Breast epithelium (tissue), 4 donors: ENCODE measurements at places on chromosomes 3 and 15. TPM values are rescaled to one million over a fixed set of nuclear protein-coding genes. Genes with fewer than 3 reads are reported as not detected.

HAPLN3 gene
- total RNA-seq, result 3.4 TPM

PARP15 gene
- total RNA-seq, result 2.9 TPM

DNA sequence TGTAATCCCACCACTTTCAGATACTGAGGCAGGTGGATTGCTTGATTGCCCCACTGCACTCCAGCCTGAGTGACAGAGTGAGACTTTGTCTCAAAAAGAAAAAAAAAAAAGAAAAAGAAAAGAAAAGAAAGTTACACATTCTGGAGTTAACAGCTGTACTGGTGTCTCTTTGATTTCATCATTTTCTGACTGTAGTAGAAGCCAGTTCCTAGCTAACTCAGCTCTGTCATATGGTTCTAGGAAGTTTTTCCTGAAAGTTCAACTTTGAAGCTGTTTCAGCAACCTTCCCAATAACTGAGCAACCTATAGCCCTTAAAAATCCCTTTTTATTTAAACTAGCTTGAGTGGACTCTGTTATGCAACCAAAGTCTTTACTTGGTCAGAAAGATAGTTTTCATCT is 104.6 kb upstream of the STRIT1 start:
- no peaks in the 10 kb centered on the region for H3K27me3 ChIP-seq
- no peaks in the 10 kb centered on the region for H3K36me3 ChIP-seq
- DNase-seq, result no peak
- H3K4me1 ChIP-seq, result no peaks in the 10 kb centered on the region

SAMMSON gene
- total RNA-seq, result 0.98 TPM

DNA sequence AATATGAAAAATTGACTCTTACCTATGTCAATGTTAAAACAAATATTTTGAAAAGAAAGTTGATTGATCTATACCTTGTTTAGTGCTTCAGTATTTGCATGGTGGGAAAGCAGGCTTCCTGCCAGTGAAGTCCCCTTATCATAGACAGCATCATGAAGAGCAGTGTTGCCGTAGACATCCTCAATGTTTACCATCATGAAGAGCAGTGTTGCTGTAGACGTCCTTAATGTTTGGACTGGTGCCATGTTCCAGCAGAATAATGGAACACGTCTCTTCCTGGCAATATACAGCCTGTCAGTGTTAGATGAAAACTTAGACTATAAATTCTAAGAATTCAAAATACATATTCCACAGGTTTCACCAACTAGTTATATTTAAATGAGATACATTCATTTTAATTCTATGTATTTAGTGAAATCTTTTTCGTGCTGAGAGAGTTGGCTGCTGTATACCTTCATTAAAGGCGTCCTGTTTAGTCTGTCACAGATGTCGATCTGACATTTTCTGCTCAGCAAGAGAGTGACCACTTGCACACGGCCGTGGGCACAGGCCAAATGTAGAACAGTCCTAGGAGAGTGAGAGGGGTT is 116.8 kb downstream of the LMLN start:
- no peak for DNase-seq
- peaks cover 9% of the 10 kb centered on the region for H3K27me3 ChIP-seq
- no peak overlapping the region for H3K4me3 ChIP-seq
- no peak overlapping the region for H3K27ac ChIP-seq

GRCh38 chr3:170322566-170323269 is 34.8 kb upstream of the SKIL start:
- H3K27me3 ChIP-seq, result no peaks in the 10 kb centered on the region
- no peak overlapping the region for H3K4me3 ChIP-seq
- H3K27ac ChIP-seq, result no peak overlapping the region
- no peaks in the 10 kb centered on the region for H3K36me3 ChIP-seq
- no peak for DNase-seq

MYRIP gene
- 4.8 TPM for total RNA-seq

DNA sequence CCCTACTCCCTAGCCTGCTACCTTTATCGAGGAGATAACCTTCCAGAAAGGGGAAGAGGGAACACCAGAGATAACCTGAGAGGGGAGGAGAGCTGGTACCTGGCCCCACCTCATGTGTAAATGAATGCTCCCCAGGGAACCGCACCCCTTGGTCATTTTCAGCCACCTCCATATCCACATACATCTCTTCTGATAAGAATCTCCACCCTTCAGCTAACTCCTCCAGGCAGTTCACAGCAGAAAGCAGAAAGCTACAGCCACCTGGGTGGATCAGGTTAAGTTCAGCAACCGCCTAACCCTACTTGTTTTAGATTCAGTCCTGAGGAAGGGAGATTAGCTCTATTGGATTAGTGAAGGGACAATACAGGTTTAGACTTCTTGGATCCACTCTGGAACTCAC is 38.0 kb upstream of the TIMP4 start:
- no peak overlapping the region for H3K4me3 ChIP-seq
- DNase-seq, result no peak
- H3K27me3 ChIP-seq, result no peaks in the 10 kb centered on the region
- no peak overlapping the region for H3K27ac ChIP-seq
- no peaks in the 10 kb centered on the region for H3K36me3 ChIP-seq
- no peaks in the 10 kb centered on the region for H3K4me1 ChIP-seq

DNA sequence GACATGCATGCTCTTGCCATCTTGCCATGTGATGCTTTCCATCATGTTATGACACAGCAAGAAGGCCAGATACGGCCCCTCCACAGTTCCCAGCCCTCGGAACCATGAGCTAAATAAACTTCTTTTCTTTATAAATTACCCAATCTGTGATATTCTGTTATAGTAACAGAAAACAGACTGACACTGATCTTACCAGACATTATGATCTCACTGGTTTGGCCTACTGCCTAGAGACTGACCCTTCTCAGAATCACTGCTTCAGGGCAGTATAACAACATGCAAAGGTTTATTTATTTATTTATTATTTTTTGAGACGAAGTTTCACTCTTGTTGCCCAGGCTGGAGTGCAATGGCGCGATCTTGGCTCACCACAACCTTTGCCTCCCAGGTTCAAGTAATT is 14.0 kb downstream of the ZNF619 start:
- no peaks in the 10 kb centered on the region for H3K27me3 ChIP-seq
- H3K4me1 ChIP-seq, result no peaks in the 10 kb centered on the region
- peaks cover 13% of the 10 kb centered on the region for H3K36me3 ChIP-seq
- H3K27ac ChIP-seq, result no peak overlapping the region

DNA sequence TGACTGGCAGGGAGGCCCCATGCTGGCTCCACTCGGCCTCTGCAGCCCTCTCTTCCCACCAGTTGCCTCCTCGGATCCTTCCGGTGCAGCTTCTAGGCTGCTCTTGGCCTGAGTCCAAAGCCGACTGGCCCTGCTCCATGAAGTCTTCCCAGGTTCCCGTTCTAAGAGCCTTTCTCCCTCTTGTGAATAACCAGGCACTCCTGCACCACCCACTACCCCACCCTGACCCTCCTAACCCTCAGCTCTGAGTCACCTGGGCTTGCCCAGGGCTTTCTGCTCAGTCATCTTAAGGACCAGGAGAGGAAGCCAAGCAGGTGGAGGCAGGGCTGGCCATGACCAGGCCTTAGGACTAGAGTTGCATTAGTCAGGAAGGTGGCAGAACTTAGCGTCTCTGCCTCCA is 28.1 kb upstream of the CNBP start:
- no peaks in the 10 kb centered on the region for H3K36me3 ChIP-seq
- peaks cover 6% of the 10 kb centered on the region for H3K4me1 ChIP-seq
- peak overlapping the region; percentile 15 for H3K27ac ChIP-seq
- DNase-seq, result peak; percentile 72
- H3K4me3 ChIP-seq, result no peak overlapping the region

GRCh38 chr3:128969993-128970739 is 23.7 kb downstream of the CFAP92 start:
- H3K4me1 ChIP-seq, result no peaks in the 10 kb centered on the region
- no peak for DNase-seq
- no peak overlapping the region for H3K4me3 ChIP-seq
- no peaks in the 10 kb centered on the region for H3K27me3 ChIP-seq
- no peaks in the 10 kb centered on the region for H3K36me3 ChIP-seq
- H3K27ac ChIP-seq, result no peak overlapping the region

NMNAT3 gene
- 9.2 TPM for total RNA-seq

DNA sequence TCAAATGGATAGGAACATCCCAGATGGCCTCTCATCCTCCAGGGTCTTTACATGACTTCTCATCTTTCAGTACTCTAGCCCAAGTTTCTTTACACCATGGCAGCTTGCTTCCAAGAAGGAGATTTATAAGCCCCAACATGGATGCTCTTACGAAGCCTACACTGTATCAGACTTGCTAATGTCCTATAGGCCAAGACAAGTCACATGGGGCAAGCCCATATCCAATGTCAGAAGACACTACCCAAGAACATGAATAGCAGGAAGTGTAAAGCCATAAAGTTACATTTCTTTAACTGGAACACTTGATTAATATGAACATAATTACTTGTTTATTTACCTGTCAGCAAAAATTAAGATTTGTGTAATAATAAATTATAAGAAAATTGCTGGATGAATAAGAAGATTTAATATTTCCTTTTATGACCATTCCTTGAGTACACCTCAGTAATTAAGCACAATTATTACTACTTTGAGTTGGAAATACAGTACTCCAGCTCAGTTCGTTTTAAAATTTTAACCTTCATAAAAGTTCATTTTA is 5.1 kb downstream of the SPESP1 start:
- H3K4me3 ChIP-seq, result no peak overlapping the region
- no peak overlapping the region for H3K27ac ChIP-seq
- no peaks in the 10 kb centered on the region for H3K36me3 ChIP-seq
- no peak for DNase-seq
- H3K4me1 ChIP-seq, result no peaks in the 10 kb centered on the region
- no peaks in the 10 kb centered on the region for H3K27me3 ChIP-seq

CD200 gene
- total RNA-seq, result 17.0 TPM

DNA sequence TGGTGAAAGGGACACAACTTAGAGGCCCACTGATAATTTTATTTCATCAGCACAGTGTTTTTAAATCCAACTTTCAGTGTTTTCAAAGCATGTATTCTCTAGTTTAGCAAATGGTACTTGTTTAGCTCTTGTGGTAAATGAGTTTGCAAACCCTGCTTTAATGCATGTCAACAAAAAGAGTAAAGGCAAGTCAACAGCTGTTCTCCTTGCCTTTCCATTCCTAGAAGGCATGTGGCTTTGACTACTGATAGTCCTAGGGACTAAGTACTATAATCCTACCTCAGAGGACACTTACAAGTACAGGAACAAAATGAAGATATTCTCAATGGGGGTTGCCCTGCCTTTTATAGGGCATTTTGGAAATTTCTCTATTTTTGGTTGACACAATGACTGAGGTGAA is 13.1 kb downstream of the NPTN start:
- no peaks in the 10 kb centered on the region for H3K36me3 ChIP-seq
- H3K27ac ChIP-seq, result no peak overlapping the region
- H3K4me1 ChIP-seq, result no peaks in the 10 kb centered on the region
- H3K27me3 ChIP-seq, result no peaks in the 10 kb centered on the region
- no peak for DNase-seq
